CD8-positive, alpha-beta T cell (primary cell): ENCODE measurements at places on chromosomes 1 and 21. TPM values are rescaled to one million over a fixed set of nuclear protein-coding genes. Genes with fewer than 3 reads are reported as not detected.

The MATN1 gene
- total RNA-seq: 7.4 TPM

The TTLL10 gene
- total RNA-seq: not detected

The ANGPTL3 gene
- not detected for total RNA-seq

The GIPC2 gene
- not detected for total RNA-seq

The ACTL8 gene
- not detected for total RNA-seq

The TSPAN2 gene
- 0.43 TPM for total RNA-seq

The RNF11 gene
- total RNA-seq: 95.9 TPM

The APOBEC4 gene
- total RNA-seq: not detected

The AHCTF1 gene
- 68.4 TPM for total RNA-seq
